ENCODE measurements at places on chromosomes 1 and 21. TPM values are rescaled to one million over a fixed set of nuclear protein-coding genes. Genes with fewer than 3 reads are reported as not detected.
A peak's percentile ranks its signal among the peaks of the same experiment; 100 is the strongest.

Gene TXNIP
- total RNA-seq: 126 TPM

GRCh38 chr1:27726173-27727044, 648 bp downstream of the FAM76A start:
- no peaks in the 10 kb centered on the region for H3K27me3 ChIP-seq
- DNase-seq: peak; percentile 73
- H3K4me3 ChIP-seq: peak overlapping the region; percentile 88
- H3K36me3 ChIP-seq: peaks cover 6% of the 10 kb centered on the region

GRCh38 chr1:28517649-28517999, 11.8 kb downstream of the RCC1 start:
- H3K4me1 ChIP-seq: peaks cover 6% of the 10 kb centered on the region
- H3K36me3 ChIP-seq: no peaks in the 10 kb centered on the region
- no peak for DNase-seq
- peaks cover 11% of the 10 kb centered on the region for H3K27me3 ChIP-seq
- peak overlapping the region; percentile 71 for H3K4me3 ChIP-seq

Gene MTARC2
- total RNA-seq: 3.0 TPM

Measured in glutamatergic neuron (in vitro differentiated cells).